ENCODE measurements at places on chromosomes 11 and 22.

- DNase-seq = no peak
Measured at GRCh38 chr22:29456211-29456671, 17.9 kb downstream of the RFPL1 start.

GRCh38 chr11:10460611-10461275 is 5.7 kb downstream of the AMPD3 start:
- no peak for DNase-seq

DNA sequence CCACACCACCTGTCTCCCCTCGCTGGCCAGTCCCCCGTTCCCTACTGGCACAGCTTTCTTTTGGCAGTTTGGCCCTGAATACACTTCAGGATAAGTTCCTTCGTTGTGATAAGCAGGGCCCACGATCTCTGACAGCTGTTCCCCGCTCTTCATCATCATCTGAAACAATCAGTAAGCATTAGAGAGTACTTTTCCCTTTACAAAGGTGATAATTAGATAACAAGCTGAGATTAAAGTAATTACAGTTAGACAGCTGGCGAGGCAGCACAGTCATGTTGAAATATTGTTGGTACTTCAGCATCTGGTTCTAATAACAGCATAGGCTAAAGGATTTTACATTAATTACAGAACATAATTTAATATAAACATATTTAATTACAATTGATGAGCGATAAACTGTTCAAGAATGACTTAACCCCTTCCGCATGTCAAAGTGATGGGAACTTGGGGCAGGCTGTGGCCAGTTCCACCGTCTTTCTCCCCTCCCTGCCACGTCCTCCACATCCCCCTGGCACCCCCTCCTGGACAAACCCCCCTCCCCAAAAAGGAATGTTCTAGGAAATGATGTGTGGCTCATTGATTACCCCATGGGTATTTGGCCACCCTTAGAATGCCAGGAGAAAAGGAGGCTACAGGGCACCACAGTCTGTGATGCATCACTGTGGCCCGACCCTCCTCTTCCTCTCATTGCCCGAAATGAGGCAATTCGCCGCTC is 134.9 kb downstream of the RCN1 start:
- DNase-seq = no peak

DNA sequence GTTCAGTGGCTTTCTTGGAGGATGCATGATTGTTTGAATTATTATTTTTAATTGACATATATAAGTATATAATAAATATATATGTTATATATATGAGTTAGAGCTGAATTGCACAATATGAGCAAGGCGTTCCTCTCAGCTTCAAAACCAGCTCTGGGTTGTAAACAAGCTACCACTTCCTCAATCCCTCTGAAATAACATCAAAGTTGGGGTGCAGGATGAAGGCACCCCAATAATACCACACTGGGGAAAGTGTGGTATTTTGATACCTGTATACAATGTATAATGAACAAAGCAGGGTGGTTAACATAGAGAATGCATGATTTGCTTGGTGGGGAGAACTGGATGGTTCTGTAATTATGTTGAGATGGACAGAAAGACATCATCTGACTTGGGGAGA is 1.7 kb upstream of the SORL1 start:
- no peak for DNase-seq

GRCh38 chr22:25494774-25495173 is 69.7 kb upstream of the GRK3 start:
- DNase-seq = no peak

- DNase-seq = no peak
Measured at GRCh38 chr11:13315517-13316432, 38.2 kb downstream of the BMAL1 start.

DNA sequence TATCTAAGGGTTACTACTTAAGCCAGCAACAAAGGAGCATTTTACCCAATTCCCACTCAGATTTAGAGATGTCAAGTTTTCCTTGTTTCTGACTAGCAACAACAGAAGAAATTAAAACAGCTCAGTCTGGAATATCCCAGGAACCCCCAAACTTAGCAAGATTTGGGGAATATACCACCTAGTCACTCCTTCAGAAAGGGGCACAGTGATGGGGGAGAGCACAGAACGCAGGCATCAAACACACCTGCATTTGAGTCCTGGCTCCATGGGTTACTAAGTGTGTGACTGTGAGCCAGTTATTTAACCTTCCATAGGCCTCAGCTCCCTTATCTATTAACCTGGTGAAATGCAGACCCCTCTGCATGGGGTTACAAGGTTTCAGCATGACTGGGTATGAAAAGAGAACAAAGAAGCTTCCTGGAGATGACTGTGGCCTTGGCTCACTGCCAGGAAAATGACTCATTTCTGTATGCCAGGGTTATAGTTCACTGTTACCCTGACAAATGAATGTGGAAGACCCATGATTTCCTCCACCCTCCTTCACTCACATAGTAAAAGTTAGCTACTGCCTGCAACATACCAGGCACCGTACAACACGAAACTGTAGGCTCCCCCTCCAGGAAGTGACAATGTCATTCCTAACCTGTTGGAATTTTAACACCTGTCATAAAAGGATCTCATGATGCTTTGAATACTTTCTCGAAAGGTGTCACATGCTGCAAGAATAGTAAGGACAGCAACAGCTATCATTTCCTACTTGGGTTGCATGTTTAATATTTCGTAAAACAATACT is 79.6 kb downstream of the ME3 start:
- DNase-seq = peak; percentile 58

DNA sequence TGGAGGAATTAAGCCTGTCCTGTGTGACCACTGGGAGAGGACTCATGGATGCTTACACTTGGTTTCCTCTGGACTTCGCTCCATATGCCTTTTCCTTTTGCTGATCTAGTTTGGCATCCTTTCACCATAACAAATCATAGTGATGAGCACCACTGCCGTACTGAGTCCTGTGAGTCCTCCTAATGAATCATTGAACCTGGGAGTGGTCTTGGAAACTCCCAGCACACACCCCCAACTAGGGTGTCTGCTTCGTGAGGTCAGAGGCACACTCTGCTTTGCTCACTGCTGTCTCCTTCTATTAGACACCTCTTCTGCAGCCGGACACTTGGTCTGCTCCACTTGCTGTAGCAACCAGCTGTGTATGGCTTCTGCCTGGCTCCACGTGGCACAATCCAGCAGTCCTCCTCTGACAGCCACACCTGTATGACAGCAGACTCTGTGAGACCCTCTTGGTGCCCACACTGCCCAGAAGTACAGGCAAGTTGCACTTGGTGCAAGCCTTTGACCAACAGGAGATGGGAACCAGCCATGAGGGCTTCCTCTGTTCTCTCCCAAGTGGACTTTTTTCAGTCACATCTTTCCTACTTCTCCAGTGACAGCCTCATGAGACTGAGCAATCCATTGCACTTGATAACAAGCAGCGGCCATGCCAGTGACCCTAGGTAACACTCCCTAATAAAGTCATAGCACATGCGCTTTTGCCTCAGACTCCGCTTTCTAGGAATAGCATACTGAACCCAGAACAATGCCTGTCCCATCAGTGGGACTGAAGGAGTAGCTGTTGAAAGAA is 65.0 kb upstream of the HMGXB4 start:
- peak; percentile 9 for DNase-seq

DNA sequence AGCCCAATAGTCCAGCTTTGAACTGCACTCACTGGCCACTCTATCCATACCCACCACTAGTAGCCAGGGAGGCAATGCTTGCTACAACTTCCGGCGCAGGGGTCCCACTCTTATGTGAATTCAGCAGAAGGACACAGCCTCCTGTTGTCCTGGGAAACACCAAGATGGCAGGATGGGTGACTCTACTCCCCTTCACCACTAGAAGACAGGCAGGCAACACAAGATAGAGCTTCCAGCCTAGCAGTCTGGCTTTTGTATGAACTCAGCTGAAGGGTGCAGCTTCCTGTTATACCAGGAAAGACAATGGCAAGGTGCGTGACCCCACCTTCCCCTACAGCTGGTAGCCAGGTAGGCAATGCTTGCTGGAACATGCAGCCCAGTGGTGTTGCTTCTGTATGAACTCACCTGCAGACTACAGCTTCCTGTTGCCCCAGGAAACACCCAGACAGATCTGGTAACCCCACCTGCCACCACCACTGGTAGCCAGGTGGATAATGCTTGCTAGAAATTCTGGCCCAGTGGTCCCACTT is 205.2 kb upstream of the KIRREL3 start:
- no peak for DNase-seq

DNA sequence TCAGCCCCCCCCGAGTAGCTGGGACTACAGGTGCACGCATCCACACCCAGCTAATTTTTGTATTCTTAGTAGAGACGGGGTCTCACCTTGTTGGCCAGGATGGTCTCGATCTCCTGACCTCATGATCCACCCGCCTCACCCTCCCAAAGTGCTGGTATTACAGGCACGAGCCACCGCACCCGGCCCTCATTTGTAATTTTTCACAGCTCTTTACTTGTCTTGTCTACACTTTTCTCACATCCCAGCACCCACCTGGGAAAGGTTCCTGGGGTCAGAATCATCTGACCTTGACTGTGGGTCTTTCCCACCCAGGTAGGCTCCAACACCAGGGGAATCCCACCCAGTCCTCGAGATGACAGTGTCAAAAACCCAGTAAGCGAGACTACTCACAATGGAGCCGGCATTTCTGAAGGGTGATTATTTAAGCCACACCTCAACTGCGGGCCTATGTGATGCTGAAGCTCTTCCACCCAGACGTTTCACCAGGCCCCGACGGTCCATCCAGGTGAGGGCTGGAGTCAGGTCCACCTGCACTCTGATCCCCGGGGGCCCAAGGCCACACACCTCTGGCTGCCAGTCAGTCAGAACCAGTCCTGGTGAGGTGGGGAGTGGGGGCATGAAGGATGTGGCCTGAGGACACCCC is 23.4 kb downstream of the CELSR1 start:
- no peak for DNase-seq

GRCh38 chr22:42720263-42721044 is at the start of gene A4GALT:
Gene A4GALT, minus strand, starts transcription at chr22:42720870. Its CDS starts 26,919 bp downstream, at chr22:42693951.
- no peak for DNase-seq

- DNase-seq = no peak
Measured at GRCh38 chr11:2878782-2879181, 6.8 kb downstream of the CDKN1C start.

DNA sequence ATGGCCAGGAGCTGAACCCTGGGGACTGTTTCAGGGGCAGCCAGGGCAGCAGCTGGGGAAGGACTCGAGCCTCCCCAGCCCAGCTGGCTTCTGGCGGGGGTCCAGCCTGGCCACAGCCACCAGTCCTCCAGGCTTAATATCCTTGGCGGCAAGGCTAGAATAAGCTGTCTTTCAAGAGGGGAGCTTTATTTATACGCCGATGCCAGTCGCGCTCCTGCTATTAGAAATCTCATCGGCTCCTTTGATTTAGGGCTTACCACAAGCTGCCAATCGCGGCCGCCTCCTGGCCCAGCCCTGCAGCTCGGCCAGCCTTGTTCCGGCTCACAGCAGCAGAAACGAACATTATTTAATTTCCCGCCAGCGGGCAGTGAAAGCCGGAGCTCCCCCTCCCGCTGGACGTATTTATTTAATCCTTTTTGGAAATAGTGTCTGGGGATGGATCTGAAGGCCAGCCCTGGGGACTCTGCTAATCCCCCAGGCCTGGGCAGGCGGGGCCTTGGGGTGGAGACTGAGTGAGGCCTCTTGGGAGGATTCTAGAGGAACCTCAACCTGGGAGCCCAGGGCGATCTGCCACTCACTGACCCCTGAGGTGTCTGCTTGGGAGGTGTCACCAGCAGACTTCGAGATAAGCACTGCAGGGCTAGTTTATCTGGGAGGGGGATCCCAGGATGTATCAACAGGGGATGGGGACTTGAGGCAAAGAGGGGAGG is 363.1 kb downstream of the MN1 start:
- no peak for DNase-seq

DNA sequence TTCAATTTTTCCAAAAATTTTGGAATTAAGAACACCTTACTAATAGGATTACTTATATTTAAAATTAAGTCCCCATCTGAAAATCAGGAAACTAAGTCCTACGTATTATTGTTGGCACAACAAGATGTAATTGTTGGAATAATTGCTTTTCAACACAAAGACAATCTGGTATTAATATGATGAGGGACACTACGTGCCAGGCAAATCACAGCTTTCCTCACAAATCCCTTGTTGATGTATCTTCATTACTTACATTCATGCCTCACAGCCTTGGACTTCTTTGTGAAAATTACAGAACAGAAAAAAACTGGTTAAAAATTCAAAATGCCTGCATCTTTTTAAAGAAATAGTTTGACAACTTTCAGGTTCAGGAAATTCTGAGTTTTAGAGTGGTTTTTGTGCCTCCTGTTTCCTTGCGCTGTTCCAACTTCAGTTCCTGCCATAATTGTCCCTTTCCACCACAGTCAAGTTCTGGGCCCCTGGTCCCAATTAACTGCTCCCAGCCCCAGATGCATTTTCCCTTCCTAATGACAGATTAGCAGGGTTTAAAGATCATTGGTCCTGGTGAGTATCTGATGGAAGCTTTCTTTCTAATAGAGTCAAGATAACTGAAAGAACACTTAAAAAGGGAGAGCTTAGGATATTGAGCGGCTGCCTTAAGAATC is 23.3 kb upstream of the CCDC34 start:
- no peak for DNase-seq

GRCh38 chr11:65415499-65416340 is 6.9 kb upstream of the NEAT1 start:
- no peak for DNase-seq

DNA sequence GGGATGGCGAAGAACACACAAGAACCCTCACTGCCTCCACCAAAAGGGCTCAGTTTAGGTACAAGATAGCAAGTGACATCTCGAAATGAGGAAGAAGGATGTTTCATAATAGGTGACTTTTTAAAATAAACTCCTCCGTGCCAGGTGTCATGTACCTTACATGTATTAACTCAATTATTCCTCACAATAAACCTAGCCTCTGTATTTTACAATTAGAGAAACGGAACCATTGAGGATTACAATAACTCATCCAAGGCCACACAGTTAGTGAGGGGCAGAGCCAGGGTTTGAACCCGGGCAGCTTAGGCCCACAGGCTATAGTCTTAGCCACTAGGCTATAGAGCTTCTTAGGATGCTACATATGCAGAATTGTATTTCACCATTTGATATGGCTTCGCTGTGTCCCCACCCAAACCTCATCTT is 965 bp upstream of the PAMR1 start:
- no peak for DNase-seq
